Neural crest cell (in vitro differentiated cells): ENCODE measurements at places on chromosomes 3 and 15. TPM values are rescaled to one million over a fixed set of nuclear protein-coding genes. Genes with fewer than 3 reads are reported as not detected.

The SYNM gene
- 3.1 and 3.5 TPM in 2 replicates for total RNA-seq

The RTP1 gene
- total RNA-seq = not detected in 2 replicates

The DNAJB11 gene
- total RNA-seq = 48.9 and 53.5 TPM in 2 replicates

The C2CD4A gene
- not detected in 2 replicates for total RNA-seq

The KNL1 gene
- total RNA-seq = 33.4 and 35.3 TPM in 2 replicates

The GOLIM4 gene
- total RNA-seq = 29.3 and 30.8 TPM in 2 replicates

The OR5K1 gene
- total RNA-seq = not detected in 2 replicates

The SI gene
- total RNA-seq = not detected in 2 replicates

The FETUB gene
- not detected in 2 replicates for total RNA-seq

The ADCY5 gene
- 2.2 and 2.8 TPM in 2 replicates for total RNA-seq

The NTRK3 gene
- total RNA-seq = 1.1 and 2.3 TPM in 2 replicates

The CHL1 gene
- 0.14 and 0.44 TPM in 2 replicates for total RNA-seq
